ENCODE measurements at places on chromosomes 2 and 18.

GRCh38 chr2:204453730-204454167 lies 91.5 kb upstream of the PARD3B start:
- DNase-seq: no peak

DNA sequence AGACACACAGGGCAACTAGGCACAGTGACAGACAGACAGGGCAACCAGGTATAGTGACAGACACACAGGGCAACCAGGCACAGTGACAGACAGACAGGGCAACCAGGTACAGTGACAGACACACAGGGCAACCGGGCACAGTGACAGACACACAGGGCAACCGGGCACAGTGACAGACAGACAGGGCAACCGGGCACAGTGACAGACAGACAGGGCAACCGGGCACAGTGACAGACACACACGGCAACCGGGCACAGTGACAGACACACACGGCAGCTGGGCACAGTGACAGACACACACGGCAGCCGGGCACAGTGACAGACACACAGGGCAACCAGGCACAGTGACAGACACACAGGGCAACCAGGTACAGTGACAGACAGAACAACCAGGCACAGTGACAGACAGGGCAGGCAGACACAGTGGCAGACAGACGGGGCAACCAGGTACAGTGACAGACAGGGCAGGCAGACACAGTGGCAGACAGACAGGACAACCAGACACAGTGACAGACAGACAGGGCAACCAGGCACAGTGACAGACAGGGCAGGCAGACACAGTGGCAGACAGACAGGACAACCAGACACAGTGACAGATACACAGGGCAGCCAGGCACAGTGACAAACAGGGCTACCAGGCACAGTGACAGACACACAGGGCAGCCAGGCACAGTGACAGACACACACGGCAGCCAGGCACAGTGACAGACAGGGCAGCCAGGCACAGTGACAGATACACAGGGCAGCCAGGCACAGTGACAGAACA lies 64.7 kb upstream of the RAB6C start:
- DNase-seq: no peak

- no peak for DNase-seq
Observed at GRCh38 chr18:62066102-62066818, 120.6 kb downstream of the PIGN start.

- DNase-seq: no peak
Observed at GRCh38 chr18:5052491-5052890, 144.6 kb downstream of the AKAIN1 start.

DNA sequence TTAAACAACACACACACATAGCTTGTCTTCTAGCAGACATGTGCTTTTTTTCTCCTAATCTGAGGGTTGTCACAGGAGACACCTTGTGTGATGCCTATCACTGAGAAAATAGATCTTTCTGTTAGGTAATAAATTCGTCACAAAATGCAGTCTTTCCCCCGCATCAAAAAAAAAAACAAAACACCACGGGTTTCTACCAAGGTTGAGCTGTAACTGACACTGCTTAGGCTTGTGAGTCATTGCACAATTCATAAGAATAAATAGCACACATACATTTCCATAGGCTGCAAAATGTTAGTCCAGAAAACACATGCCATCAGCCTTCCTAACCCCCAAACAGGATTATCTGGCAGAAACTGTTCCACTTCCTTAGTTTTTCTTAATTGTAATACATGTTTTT lies 6.5 kb downstream of the TMEM163 start:
- no peak for DNase-seq

DNA sequence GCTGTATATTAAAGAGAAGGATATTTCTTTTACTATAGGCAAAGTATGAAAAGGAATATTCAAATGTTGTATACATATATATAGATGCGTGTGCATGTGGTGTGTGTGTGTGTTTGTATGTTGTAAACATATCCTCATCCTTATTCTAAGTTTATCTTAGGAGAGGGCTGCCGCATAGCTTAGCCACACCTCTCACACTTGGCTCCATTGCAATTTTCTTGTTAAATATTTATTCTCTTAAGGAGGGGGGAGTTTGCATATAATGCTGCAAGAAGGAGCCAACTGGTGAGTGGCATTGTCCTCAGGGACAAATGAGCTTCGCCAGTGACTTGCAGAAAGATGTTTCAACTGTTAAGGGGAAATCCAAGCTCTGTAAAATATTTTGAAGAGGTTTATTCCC lies 360.1 kb upstream of the RND3 start:
- no peak for DNase-seq

DNA sequence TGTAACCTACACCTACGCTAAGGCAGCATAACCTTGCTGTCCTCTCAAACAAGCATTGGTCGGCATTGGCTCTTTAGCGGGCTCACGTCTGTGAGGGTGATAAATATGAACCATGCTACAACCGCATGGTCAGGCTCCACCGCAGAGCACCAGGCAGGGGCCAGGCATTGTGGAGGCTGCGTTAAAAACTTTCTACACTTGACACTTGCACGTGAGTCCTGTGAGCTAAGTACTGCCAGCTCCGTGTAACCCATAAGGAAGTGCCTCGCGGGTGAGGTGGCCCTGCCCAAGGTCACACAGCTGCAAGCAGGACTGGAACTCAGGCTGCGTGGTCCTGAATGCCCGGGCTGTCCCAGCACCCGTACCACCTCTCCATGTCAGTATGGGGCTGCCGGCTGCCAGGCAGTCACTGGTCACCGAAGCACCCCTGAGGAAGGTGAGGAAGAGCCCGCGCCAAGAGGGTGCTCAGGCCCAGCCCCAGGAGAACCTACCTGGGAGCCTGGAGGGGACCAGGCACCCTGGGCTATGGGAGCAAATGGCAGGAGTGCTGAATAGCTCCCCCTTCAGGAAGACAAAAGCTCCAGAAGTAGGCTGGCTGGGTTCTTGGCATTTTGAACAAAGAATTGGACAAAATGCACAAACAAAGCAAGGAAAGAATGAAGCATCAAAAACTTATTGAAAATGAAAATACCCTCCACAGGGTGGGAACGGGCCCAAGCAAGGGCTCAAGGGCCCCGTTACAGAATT lies 271.1 kb upstream of the RAB6C start:
- no peak for DNase-seq

- no peak for DNase-seq
Observed at GRCh38 chr18:55768255-55768654, 180.3 kb upstream of the TCF4 start.

- no peak for DNase-seq
Observed at GRCh38 chr2:24820175-24820513, 26.9 kb downstream of the CENPO start.

DNA sequence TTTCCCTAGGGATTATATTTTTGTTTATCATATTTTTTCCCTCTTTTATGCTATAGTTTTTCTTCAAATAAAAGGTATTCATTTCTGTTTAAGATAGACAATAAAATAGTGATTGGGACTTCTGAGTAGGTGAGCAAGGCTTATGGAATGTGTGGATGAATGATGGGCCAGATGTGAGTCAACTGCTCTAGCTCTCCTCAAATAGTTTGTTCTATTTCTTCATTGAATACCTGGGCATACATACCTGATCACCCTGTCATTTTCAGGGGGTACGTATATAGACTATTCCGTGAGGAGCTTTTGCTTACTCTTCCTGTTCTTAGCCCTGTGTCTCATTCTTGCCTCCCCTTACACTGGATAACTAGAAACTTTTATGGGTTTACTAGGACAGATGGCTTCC lies 41.9 kb downstream of the BABAM2 start:
- no peak for DNase-seq

DNA sequence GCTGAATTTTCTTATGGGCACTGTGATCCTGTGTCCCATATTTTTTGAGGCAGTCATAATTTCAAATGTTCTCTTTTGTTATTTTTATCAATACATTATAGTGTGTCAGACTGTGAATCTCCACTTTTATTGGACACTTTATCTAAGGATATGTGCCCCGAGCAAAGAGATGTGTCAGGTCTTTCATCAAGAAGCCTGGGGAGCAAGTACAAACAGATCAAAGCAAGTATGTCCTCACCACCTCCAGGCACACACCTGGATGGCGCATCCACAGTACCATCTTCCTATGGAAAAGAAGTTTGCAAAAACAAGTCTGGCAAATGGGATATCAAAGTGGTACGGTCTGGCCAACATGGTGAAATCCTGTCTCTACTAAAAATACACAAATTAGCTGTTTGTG lies 81.0 kb upstream of the ZNF236 start:
- DNase-seq: no peak

DNA sequence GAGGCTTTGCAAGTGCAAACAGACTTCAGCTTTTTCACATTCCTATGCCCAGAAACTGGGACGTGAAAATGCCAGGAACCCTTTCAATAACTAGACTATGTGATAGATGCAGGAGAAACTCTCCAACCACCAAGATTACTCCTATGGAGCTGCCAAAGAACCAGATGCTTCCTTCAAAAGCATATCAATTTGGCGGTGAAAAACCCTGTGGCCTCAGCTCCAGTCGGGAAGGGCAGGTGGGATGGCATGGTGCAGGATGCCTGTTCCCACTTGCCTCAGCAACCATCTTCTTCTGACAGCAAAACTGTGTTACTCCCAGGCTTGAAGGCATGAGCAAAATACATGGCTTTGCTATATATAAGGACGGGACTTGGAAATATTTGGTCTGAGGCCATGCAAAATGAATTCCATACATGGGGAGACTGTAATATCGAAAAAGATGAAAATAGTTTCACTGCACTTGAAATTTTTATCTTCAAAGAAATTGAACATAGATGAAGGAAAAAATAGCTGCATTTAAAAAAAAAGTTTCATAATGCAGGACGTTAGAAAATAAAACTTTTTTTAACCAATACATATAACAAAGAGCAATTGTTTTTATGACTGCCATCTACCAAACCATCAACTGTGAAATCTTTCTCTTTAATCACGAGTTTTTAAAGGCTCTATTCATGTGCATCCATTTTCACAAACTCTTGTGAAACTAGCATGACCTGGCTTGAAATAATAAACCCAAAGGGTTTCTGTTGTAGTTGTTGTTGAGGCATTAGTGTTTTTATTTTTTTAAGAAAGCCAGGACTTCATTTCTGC lies 99.1 kb downstream of the AFF3 start:
- DNase-seq: no peak

GRCh38 chr2:106299696-106300095 lies 105.6 kb upstream of the UXS1 start:
- no peak for DNase-seq

- DNase-seq: no peak
Observed at GRCh38 chr18:22348521-22349316, 69.0 kb downstream of the CTAGE1 start.

- DNase-seq: peak; percentile 40
Observed at GRCh38 chr2:45458909-45459563, 152.0 kb downstream of the SRBD1 start.

DNA sequence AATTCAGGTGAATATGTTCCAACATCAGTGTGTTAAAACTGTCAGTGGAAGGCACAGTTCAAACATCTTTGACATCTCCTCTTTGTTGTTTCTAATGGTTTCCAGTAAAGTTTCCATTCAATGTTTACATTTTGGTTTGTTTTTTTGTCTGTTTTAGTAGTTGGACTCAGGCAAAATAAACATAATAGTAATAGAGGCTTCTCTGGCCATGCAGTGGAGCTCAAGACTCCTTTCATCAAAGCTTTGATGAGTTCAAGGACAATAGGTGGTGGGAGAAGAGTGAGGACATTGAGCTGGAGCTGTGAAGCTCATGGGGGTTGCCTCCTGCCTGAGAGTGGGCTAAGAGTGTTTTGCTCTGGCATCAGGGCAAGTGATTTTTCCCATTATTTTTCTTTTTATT lies 1853.7 kb upstream of the CELF4 start:
- DNase-seq: no peak

DNA sequence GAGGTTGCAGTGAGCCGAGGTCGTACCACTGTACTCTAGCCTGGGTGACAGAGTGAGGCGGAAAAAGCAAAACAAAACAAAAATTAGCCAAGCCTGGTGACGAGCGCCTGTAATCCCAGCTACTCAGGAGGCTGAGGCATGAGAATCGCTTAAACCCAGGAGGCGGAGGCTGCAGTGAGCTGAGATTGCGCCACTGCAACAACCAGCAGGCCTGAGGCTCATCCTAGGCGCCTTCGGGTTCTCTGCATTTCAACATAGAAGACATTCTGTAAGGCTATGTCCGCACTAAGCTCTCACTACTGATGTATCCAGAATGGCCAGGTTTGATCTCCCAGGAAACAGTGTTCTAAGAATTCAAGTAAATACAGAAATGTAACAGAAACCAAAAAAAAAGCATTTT lies 23.5 kb downstream of the PTPN2 start:
- DNase-seq: no peak

DNA sequence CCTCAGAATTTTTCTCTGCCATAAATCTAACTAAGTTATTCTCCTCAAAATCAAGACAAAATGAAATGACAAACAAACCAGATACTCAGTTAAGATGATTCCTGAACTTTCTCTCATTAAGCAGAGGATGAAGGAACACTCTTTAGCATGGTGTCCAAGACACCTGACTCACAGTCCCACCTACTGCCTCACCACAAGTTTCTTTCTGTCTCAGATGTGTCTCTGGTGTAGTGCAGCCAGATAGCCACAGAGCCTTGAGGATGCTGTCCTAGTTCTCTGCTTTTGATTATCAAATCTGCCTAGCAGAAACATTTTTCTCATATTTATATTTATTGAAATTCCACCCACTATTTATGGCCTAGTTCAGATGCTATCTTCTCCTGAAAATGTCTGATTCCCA lies 103.6 kb upstream of the TMEM200C start:
- no peak for DNase-seq

- DNase-seq: no peak
Observed at GRCh38 chr2:191895195-191895594, 48.3 kb upstream of the CAVIN2 start.

GRCh38 chr2:189569295-189569910 lies 11.2 kb downstream of the SLC40A1 start:
- no peak for DNase-seq

Data from NCI-H2029 treated with DMSO at 0.1 percent for 48 hours (cell line).